A549 (cell line): ENCODE measurements at places on chromosomes 16 and 17.

DNA sequence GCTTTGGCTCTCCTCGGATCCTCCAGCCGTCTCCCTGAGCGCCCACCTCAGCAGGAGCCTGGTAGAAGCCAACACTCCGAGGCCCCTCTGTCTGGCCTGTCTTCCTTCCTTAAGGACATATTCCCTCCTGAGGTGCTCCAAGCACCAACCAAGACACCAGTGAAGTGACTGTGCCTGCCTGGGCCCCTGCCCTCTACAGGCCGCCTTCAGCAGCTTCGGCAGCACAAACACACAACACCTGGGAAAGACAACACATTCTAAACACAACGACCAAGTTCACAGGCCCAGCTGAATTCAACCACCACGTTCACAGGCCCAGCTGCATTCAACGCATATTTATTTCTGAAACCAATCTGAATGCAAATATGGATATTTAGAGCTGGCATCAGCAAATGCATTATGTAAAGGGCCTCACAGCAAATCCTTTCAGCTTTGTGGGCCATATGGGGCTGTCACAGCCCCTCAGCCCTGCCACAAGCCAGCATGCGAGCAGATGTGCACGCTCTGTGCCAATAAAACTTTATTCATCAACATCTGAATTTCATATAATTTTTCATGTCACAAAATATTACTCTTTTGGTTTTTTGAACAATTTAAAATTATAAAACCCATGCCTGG is 12.2 kb downstream of the GALNS start:
- DNase-seq: no peak

GRCh38 chr16:65521633-65522328 is 399.9 kb upstream of the CDH11 start:
- no peak for DNase-seq

DNA sequence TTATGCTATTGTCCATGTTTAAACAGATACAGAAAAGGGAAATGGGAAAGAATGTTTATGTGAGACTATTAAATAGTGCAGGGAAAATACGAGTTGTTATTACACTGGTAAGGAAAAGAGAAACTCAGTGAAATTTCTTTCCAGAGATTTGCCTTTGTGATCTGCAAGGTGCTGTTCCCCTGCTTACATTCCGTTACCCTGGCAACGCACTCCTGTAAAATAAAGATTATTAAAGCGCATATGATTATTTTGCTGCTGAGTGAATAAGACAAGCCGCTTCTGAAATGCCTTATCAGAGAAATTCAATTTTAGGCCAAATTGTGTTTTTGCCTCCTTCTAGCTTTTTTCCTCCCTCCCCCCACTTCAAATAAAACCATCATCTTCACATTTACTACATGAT is 328.6 kb upstream of the PMFBP1 start:
- DNase-seq: no peak

DNA sequence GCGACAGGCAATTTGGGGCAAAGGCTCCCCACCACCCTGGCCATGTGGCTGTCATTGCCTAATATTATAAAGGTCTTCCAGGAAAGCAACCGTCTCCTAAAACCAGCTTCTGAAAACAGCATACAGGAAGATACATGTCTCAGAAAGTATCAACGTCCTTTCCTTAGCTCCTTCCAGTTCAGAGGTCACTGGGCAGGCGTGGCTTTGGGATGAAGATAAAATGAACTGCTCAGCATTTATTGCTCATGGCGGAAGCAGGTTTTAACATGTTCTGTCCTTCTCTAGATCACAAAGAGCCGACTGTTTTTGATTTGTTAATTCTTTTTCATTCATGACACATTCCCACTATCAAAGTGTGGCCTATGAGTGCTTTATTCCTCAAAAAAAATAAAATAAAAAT is 8.0 kb downstream of the CFAP20 start:
- DNase-seq: no peak

DNA sequence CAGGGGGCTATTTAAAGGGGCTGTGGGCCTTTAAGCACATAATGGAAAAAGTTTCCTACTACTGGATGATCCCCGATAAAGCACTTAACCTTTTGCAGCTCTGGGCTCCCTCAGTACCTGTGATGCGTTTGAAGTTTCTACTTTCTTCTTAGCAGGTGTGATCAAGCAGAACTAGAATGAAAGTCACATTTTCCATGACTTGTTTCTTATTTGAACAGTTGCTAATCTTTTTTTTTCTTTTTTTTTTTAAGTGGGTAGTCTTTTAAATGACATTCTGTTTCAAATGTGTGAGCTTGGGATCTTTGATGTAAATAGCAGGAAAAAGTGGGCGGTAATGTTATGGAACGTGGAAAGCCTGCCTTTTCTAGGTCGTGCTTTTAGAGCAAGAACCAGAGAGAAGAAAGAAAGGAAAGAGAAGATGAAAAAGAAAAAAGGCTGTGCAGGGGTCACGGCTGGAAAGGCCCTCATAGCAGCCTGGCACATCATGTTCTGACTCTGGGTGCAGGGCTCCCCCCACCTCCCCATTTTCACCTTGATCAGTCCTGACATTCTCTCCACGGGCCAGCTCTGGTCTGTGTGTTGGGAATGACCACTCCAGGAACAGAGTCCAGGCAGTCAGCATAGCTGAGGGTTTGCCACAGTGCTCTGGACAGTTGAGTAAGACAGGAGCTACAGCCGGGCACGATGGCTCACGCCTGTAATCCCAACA is 150.6 kb downstream of the CLEC16A start:
- DNase-seq: no peak

DNA sequence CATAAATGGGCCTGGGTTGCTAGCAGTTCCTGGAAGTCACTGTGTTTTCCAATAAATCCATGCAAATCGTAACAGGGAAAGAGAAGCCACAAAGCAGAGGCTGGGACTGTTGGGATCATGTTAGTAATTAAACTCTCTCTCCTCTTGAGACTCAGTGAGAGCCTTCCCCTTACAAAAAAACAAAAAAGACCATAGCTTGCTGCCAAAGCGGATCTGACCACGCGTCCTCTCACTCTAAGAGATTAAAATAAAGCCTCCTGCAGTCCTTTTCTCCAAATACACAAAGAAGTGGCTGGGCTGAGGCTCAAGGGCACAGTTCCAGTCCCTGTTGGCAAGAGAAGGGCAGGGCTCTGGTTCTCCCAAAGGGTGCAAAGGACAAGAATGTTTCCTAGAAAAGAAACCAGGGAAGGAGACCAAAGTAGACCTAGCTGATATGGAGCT is 38.5 kb downstream of the PIGL start:
- no peak for DNase-seq

- peak; percentile 10 for DNase-seq
These were observed 404.1 kb downstream of the WWOX start for GRCh38 chr16:78503602-78504001.

GRCh38 chr17:67041941-67042899 is 2.1 kb upstream of the CACNG1 start:
- no peak for DNase-seq

GRCh38 chr17:48066656-48067055 is 18.5 kb downstream of the NFE2L1 start:
- DNase-seq: no peak

- DNase-seq: no peak
These were observed 134.4 kb downstream of the ZFHX3 start for GRCh38 chr16:72913551-72913950.

DNA sequence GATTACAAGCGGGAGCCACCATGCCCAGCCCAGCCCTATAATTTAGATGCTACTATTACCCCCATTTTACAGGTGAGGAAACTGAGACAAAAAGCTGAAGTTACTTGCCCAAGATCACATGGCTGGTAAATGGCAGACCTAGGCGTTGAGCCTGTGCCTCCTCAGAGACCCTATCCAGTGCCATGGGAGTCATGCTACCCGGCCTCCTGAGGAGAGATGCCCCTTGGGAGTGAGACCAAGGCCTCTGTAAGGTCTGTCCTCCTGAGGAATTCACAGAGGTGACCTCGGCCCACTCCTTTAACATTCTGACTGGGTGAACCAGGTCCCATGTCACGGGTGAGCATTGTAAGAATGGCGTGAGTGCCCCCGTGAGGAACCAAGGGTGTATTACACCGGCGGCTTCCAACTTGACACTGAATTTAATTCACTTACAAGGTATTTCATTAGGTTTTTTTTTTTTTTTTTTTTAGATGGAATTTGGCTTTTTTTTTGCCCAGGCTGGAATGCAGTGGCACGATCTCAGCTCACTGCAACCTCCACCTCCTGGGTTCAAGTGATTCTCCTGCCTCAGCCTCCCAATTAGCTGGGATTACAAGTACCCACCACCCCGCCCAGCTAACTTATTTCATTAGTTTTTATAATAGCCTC is 95.7 kb downstream of the ABCC6 start:
- peak; percentile 82 for DNase-seq

DNA sequence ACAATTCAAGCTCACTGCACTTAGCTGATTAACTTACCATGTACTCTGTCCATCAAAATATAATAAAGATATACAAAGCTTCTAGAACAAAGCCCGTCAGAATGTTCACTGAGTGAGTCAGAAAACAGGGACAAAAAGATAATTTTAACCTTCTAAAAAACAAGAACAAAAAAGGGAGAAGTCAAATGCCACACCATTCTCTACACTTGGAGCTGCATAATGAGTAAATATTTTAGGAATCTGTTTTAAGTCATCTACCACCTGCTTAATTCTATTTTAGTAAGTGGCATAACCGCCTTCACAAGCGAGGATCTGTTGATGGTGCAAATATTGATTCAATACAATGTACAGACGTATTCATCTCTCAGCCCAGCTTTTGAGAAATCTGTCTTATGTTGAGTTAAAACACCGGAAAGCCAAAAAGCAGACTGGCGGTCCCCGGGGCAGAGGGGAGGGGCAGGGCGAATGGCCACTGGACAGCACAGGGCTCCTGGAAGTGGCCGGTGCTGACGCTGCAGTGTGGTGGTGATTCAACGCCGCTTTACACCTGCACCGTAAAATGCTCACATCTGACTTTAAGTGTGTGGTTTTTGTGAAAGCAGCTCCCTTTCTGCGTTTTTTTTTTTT is 20.1 kb downstream of the RAB40B start:
- DNase-seq: no peak

- no peak for DNase-seq
These were observed 148.1 kb downstream of the SOCS1 start for GRCh38 chr16:11107780-11108465.

DNA sequence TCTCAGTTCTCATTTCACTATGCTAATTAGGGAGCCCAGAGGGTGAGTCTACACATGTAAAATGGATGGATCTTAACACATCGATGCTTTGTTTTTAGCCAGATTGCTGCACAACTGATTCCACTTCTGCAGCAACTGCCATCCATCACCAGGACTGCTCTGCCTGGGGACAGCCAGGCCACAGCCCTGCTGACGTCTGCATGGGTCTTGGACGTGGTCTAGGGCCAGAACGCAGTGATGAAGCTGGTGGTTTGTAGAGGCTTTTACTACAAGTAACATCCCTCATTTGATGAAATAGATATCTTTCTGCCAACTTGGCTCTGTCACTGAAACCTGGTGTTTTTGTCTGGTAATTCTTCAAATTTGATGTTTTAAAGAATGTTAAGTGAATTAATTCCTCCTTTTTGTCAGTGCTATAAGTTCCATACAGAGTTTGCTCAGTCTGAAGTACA is 50.6 kb downstream of the MARCHF10 start:
- no peak for DNase-seq

DNA sequence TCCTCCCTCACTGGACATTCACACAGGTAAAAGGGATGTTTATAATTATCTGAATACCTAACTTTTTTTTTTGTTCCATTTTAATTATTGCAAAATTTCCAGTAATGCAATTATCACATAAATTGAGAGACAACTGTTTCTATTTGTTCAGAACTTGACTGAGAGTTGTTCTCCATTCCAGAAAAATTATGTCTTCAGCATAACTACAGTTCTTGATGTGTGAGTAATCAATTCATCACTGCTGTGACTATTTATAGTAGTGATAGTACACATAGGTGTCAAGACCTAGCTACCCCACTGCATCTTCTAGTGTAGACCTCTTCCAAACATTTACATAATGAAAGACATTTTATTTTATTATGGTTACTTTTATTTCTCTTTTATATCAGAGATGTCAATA is 5.8 kb upstream of the TNRC6A start:
- DNase-seq: no peak

DNA sequence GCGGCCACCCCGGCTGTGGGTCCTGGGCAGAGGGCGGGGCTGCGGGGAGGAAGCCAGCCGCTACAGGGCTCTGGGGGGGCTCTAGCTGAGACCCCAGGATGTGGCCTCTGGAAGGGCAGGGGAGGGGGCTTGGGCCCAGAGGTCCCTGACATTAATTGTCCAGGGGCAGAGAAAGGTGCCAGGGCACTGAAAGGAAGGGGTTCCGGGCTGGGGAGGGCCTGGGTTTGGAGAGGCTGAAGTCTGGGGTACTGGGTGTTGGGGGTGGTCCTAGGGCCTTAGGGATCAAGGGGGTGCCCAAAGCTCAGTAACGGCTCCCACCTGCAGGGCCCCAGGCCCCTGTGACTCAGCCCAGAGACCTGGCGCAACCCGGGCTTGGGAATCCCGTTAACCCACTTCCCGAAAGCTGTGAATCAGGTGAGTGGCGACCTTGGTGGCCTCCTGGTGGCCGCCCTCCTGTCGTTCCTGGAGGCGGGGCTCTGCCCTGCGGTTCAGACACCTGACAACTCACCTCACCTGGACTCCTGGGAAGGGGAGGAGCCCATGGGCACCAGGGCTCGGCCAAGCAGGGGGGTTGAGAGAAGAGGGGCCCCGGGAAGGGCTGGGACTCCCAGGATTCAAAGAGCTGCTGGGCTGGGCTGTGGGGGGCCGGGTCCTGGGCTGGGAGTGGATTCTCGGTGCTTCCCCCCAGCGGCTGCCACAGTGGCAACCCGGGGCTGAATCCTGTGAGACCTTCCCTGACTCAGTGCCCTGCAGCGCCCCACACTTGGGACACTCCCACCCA is 465 bp upstream of the PRSS22 start:
- DNase-seq: no peak
